Right hindlimb (tissue), 1 donor: ENCODE measurements at places on chromosomes 13 and 19.

DNA sequence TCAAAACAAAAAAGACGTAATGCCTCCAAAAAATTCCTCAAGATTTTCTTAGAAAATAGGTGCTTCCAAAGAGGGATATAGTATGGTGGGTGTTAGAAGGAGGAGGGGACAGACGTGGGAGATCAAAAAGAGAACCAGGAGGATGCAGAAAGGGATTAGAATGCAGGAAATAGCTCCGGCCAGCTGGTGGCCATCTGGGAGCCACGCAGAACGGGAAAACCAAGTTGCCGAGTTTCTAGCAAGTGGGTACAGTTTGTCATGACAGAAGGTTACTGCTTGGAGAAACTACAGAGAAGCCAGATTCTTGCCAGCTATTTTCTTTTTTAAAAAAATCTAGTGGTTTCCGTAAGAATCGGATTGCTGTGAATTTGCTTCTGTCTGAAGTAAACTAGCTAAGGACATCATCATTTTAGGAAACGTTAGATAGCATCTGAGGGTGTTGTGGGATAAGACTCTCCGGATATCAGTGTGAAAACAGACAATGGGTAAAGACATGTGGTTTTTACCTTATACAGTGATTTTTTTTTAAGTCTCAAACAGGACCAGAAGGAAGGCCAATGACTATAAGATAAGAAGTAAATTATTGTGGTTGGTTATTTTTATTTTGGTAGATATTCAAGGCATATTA is 104.9 kb downstream of the HSPH1 start:
- DNase-seq: no peak

GRCh38 chr13:38255600-38255999 is 94.1 kb upstream of the UFM1 start:
- DNase-seq: no peak

DNA sequence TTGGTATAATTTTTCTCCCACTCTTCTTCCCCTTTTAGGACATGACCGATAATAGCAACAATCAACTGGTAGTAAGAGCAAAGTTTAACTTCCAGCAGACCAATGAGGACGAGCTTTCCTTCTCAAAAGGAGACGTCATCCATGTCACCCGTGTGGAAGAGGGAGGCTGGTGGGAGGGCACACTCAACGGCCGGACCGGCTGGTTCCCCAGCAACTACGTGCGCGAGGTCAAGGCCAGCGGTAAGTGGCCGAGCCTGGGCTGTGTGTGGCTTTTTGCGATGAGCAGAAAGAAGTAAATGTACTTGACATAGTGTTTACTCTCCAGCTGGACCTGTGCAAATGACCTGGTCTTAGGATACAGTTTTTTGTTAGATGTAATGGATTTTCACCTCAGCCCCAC is 102.5 kb downstream of the ARHGEF7 start:
- DNase-seq: no peak

GRCh38 chr19:16340092-16340491 is 15.5 kb downstream of the KLF2 start:
- DNase-seq: no peak

GRCh38 chr19:15285896-15286591 is 46.3 kb downstream of the BRD4 start:
- DNase-seq: no peak

DNA sequence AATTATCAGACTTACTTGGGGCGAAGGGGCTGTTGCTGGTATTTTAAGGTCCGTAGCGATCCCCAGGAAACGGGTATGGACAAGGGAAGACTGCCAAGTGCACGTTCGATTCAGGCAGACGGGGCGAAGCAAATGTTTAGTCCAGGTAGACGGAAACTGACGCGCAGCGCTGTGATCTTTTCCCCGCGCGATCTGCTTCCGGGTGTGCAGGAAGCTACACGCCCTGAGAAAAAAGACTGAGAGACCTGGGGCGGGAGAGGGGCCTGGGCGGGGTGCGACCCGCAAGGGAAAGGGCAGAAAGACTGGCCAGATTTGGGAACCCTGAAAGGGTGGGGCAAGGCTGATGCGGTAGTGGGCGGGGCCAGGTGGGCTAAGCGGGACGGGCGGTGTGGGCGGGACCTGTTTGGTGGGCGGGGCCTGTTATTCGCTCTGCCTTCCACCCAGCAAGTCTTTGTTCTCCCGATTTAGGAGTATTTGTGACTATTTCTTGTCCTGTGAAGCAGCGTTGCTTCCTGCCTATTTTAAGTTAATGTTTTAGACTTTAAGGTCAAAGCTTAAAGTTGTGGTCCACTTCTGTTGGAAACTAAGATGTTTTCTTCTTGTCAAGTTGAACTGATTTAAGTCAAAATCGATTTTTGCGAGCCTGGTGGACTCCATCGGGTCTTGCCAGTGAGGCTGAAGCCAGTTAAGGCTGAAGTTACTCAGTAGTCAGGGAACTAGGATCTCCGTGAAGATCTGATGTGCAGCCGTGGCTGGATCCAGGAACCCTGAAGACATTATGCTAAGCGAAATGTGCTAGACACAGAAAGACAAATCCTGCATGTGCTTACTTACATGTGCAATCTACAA is at the start of gene ZNF836:
Gene ZNF836, minus strand, starts transcription at position 301 of the 849 bp plus-strand sequence. CDS start 3,549 bp downstream, outside the sequence.
- DNase-seq: peak; percentile 90

DNA sequence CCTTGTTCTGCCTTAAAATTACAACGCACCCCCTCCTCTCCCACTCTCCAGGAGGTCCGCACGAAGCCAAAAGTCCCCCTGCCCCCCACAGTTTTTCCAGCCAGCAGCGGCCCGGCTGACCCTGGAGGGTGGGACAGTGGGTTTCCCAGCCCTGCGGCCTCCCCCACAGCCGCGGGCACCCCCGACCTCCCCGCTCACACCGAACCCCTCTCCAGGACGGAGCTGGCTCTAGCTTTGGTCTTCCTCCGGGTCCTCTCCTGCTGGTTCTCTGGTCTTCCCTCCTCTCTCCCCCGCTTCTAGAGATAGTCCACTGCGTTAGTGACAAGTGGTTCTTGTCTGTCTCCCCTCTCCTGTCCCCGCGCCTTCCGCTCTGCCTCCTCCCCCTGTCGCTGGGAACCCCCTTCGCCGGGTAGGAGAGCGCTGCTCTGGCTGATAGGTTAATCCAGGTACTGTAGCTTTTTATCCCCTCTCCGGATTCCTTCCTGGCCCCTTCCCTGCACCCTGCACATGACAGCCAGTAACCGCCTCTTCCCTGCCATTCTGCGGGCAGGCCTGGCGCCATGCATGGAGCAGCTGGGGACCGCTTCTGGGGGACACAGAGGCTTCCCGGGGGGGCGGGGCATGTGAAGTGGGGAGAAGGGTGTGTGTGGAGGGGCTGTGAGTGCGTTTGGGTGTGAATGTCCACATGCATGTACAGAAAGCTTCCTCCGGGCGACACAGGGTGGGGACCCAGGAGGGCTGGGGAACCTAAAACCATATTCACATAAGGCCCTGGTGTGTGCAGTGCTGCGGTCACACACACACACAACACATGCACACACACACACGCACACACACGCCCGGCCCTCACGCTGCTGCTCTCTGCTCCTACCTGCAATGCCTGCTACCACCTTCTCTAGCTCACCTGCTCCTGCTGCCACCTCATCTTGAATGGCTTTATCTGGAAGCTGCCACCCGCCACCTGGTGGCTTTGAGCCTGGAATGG is 17.2 kb downstream of the PRR36 start:
- no peak for DNase-seq

GRCh38 chr19:739998-740715 is 10.8 kb upstream of the MISP start:
- DNase-seq: no peak

- no peak for DNase-seq
These were observed 6.7 kb downstream of the SPPL2B start for GRCh38 chr19:2334986-2335846.

GRCh38 chr13:24668511-24668910 is 11.7 kb upstream of the ATP12A start:
- DNase-seq: no peak

DNA sequence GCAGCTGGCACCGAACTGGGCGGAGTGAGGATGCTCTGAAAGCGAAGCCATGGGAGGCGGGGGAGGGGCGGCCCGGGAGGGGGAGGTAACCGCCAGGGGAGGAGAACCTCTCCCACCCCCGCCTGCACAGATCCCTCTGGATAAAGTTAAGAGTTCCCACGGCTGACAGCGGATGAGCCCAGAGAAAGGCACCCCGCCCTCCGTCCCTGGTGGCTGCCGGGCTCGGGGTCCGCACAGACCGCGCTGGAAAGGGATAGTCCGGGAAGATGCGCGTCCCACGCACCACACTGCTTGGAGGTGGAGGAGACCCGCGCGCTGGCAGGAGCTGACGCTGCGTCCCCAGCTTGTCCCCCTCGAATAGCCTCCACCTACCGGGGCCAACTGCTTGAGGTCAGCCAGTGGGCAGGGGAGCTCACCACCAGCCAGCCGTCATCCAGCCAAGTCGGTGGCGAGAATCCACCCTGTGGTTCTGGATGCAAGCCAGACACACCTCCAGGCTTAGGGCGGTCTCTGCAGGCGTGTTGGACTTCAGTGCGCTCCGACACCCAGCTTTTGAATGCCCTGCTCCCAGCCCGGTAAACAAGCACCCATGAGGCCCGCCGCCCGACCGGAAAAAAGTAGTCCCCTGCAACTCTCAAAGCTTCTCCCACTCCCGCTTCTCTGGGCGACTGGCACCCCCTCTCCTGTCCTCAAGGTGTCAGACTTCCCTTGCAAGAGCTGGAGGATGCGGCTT is at the start of gene TRPC4:
Gene TRPC4, minus strand, starts transcription at position 17 of the 733 bp plus-strand sequence. CDS start 86,439 bp downstream, outside the sequence.
- peak; percentile 70 for DNase-seq

- no peak for DNase-seq
These were observed 12.1 kb downstream of the SLC5A5 start for GRCh38 chr19:17883627-17884410.

DNA sequence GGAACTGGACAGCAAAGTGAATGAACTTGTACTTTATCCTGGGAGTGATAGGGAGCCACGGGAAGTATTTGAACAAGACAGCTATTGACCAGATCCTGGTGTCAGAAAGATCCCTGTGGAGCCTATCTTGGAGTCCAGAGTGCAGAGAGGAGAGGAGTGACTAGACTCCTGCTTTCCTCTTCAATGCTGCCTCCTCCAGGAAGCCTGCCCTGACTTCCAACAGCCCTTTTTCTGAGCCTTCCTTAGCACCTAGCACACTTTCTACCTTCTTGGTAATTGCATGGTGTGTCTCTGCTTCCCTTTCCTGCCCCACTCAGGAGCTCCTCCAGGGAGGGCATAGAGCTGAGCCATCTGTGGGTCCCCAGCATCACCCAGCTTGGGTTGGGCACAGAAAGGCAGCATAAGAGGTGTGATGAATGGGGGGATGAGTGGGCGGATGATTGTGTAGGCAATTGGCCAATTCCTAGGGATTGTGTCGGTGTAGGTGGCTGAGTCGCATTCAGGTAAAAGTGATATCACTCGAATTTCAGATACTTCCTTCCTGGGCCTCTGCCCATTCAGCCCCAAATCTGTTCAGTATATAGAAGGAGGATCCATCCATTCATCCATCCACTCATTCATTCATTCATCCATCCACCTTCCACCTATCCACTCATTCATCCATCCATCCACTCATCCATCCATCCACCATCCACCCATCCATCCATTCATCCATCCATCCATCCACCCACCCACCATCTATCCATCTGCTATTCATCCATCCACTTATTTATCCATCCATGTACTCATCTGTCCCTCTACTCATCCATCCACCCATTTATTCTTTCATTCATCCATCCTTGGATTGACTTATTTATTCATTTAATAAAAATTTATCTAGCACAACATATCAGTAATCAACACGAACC is 26.9 kb downstream of the CYP4F22 start:
- DNase-seq: no peak

GRCh38 chr13:29746148-29746677 is 104.2 kb downstream of the UBL3 start:
- DNase-seq: no peak

GRCh38 chr13:45078003-45078402 is 42.3 kb upstream of the GTF2F2 start:
- DNase-seq: no peak

GRCh38 chr19:4007836-4008539 is 452 bp downstream of the PIAS4 start:
- DNase-seq: peak; percentile 63

- DNase-seq: no peak
These were observed 36.7 kb downstream of the INTS6 start for GRCh38 chr13:51416107-51416506.

DNA sequence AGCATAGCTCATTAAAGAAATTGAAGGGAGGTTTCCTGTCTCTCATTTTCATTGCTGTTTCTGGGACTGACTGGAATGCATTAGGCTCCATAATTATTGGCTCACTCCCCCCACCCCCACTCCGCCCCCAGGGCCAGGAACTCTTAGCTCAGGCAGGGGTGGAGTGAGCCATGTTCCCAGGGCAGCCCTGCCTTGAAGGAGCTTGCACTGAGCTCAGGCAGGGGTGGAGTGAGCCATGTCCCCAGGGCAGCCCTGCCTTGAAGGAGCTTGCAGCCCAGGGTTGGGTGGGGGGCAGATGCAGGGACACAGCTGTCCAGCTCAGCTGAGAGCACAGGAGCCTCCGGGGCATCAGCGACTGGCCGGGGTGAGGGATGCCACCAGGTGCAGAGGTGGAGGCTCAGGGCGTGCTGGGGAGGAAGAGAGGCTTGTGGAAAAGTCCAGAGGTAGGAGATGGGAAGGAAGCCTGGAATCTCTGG is 39.1 kb upstream of the TFDP1 start:
- peak; percentile 63 for DNase-seq

- no peak for DNase-seq
These were observed 123.8 kb downstream of the STK24 start for GRCh38 chr13:98452851-98453843.

GRCh38 chr19:48962029-48962848 is 2.9 kb upstream of the FTL start:
- DNase-seq: no peak

- DNase-seq: peak; percentile 69
These were observed 689 bp downstream of the ING1 start for GRCh38 chr13:110713981-110714796.

GRCh38 chr13:33863188-33863789 is 45.3 kb downstream of the RFC3 start:
- no peak for DNase-seq

DNA sequence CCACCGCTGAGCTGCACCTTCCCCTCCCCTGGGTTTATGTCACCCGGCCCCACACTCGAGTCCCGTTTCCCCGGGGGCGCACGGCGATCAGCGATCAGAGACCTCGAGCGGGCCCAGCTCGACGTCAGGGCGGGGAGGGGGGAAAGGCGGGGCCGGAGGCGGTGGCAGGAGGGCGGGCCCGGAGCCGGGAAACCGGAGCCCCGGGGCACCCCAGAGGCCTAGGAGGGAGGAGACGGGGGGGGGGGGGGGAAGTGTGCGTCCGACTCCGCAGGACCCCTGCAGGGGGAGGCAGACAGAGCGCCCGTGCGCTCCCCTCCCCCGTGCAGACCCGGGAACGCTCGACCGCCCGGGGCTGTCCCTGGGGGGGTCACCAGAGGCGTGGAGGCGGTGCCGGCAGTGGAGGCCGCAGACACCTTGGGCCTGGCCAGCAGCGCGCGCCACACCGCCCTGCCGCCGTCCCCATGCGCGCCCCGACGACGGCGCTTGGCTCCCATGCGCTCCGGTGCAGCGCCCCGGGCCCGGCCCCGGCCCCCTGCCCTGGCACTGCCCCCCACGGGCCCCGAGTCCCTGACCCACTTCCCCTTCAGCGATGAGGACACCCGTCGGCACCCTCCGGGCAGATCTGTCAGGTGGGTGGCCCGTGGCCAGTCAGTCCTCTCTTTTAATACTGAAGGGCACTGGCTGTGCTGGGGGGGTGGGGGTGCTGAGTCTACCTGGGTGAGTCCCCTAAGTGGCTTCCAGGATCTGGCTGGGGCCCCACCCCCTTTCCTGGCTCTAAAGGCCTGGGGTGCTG is 11.8 kb downstream of the PDE4A start:
- DNase-seq: peak; percentile 70

GRCh38 chr19:4474514-4475022 is 2.5 kb downstream of the HDGFL2 start:
- peak; percentile 81 for DNase-seq

GRCh38 chr19:12093777-12094176 is 29.2 kb downstream of the ZNF844 start:
- DNase-seq: no peak
